ENCODE measurements at places on chromosomes 5 and 9. TPM values are rescaled to one million over a fixed set of nuclear protein-coding genes. Genes with fewer than 3 reads are reported as not detected.

The MZB1 gene
- not detected for total RNA-seq

DNA sequence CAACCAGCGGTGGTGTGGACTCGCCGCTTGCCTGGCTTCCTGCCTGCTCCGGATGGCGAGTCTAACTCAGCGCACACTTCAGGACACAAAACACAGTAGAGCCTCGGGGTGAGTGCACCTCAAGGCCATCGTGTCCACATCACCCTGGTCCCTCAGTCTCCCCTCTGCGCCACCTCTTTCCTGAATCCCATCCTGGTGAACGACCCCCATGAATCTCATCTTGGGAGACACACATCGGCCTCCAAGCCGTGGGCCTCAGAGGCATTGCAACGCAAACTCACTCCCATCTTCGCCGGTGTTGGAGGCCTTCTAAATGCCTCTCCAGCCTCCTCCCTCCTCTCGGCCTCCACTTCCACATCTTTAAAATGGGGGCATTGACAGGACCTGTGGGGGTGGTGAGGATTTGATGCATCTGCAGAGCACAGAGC, 124.3 kb downstream of the COL23A1 start:
- no peak overlapping the region for H3K27ac ChIP-seq
- DNase-seq = no peak
- no peaks in the 10 kb centered on the region for H3K4me1 ChIP-seq
- H3K36me3 ChIP-seq = no peaks in the 10 kb centered on the region

The NOXA1 gene
- 0.91 TPM for total RNA-seq

The HTR1A gene
- not detected for total RNA-seq

GRCh38 chr9:90926936-90927335, 125.3 kb downstream of the SYK start:
- DNase-seq = no peak
- H3K27me3 ChIP-seq = no peaks in the 10 kb centered on the region
- H3K4me3 ChIP-seq = no peak overlapping the region
- no peak overlapping the region for H3K27ac ChIP-seq
- peaks cover 2% of the 10 kb centered on the region for H3K4me1 ChIP-seq

DNA sequence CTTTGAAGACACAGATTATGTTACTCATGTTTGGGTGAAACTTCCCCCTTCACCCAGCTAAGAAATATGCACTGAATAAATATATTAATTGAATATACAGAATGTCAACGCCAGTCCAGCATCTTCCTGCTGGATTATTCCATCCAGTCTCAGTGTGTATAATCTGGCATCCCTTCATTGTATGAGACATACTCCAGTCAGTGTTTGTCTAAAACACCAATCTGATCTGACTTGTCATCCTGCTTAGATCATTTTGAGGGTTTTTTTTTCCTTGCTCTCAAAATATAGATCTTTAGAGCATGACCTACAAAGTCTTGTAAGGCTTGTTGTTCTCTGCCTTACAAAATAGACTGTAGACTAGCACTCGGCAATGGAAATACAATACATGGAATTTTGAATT, 195.1 kb downstream of the SMARCA2 start:
- H3K4me1 ChIP-seq = peaks cover 13% of the 10 kb centered on the region
- H3K4me3 ChIP-seq = no peak overlapping the region
- no peaks in the 10 kb centered on the region for H3K27me3 ChIP-seq
- H3K36me3 ChIP-seq = no peaks in the 10 kb centered on the region
- peak; percentile 27 for DNase-seq

DNA sequence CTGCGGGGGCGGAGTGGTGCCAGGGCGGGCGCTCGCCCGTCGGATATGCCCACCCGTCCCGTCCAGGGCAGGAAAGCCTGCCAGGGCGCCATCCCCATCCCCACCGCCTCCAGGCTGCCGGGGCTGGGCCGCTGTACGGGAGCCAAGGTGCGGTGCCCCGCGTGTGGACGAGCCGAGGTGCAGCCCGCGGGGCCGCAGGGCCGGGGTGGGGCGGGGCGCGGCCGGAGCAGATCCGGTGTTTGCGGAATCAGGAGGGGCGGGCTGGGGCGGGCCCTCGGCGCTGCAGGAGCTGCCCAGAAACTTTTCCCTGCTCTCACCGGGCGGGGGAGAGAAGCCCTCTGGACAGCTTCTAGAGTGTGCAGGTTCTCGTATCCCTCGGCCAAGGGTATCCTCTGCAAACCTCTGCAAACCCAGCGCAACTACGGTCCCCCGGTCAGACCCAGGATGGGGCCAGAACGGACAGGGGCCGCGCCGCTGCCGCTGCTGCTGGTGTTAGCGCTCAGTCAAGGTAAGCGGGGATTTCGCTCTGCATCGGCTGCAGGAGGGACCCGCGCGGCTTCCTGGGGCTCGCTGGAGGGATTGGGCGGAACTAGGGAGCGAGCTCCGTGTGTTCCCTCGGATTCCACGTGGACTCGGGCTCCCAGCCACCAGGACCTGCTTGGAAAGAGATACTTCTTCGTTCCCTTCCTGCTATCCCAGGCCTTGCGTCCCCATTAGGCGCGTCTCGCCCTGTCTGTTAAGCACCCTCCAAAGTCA, at the start of gene ITGA2:
TSS of gene ITGA2 (plus strand) at position 328 of the 756 bp plus-strand sequence. CDS start at position 445, 117 bp downstream.
- peaks cover 67% of the 10 kb centered on the region for H3K4me1 ChIP-seq
- peak within 1 kb of the TSS; percentile 83 for H3K27ac ChIP-seq
- peak within 1 kb of the TSS; percentile 61 for H3K4me3 ChIP-seq
- no peaks in the 10 kb centered on the region for H3K27me3 ChIP-seq
- H3K36me3 ChIP-seq = no peaks in the 10 kb centered on the region

- H3K27me3 ChIP-seq = peaks cover 24% of the 10 kb centered on the region
- no peak for DNase-seq
- no peak overlapping the region for H3K27ac ChIP-seq
- H3K4me1 ChIP-seq = no peaks in the 10 kb centered on the region
- no peak overlapping the region for H3K4me3 ChIP-seq
Observed at GRCh38 chr9:84266087-84266561, 74.4 kb downstream of the SLC28A3 start.

- H3K27me3 ChIP-seq = no peaks in the 10 kb centered on the region
- no peak for DNase-seq
- H3K4me1 ChIP-seq = no peaks in the 10 kb centered on the region
Observed at GRCh38 chr5:34735491-34736426, 79.6 kb downstream of the RAI14 start.
